ENCODE measurements at places on chromosomes 13 and 19. TPM values are rescaled to one million over a fixed set of nuclear protein-coding genes. Genes with fewer than 3 reads are reported as not detected.

DNA sequence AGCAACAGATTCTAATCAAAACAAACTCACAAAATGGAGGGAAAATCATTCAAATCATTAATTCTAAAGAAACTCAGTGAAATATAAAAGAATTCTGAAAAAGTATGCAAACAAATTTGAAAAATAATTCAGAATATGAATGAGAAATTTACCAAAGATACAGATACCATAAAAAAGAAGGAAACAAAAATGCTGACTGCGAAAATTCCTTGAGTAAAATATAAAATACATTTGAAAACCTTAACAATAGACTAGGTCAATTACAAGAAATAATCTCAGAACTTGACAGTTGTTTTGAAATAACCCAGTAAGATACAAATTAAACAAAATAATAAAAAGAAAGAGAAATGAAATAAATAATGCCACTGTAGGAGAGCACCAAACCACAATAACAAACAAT is 1289.0 kb downstream of the SLITRK1 start:
- no peak for DNase-seq

DNA sequence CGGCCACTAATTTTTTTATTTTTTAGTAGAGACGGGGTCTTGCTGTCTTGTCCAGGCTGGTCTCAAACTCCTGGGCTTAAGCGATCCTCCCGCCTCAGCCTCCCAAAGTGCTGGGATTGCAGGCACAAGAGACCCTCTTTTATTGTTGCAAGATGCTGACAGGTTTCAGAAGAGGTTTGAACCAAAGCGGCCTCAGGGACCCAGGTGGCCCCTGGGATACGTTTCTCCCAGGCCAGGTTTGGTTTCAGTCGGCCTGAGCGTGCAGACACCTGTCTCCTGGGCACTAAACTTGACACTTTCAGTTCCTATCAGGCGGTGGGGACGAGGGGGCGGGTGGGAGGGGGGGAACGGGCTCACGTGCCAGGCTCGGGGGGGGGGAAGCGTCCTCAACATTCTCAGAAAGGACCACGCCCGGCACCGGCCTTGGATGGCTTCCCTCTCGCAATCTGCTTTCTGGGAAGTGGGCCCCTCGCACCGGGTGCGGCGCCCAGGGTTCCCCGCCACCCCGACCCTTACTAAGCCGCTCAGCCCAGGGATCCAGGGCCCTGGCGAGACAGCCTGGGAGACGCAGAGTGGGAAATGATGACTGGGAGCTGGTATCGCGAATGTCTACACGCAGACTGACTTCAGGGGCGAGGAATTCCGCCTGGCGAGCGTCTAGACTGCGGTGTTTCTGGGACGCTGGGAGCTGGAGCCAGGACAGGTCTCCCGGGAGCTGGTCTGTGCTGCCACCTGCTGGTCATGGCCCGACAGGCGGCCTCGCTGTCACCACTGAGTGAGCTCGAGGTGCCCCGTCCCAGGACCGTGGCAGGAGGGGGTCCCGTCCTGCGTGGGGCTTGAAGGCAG is 91.6 kb downstream of the GNG7 start:
- peak; percentile 94 for DNase-seq

GRCh38 chr13:44808185-44808584 is 181.1 kb downstream of the NUFIP1 start:
- DNase-seq = no peak

GRCh38 chr13:45412274-45413049 is 5.7 kb downstream of the SLC25A30 start:
- no peak for DNase-seq

LCP1 gene
- total RNA-seq = 1,113 TPM
